ENCODE measurements at places on chromosomes 3 and 15.

DNA sequence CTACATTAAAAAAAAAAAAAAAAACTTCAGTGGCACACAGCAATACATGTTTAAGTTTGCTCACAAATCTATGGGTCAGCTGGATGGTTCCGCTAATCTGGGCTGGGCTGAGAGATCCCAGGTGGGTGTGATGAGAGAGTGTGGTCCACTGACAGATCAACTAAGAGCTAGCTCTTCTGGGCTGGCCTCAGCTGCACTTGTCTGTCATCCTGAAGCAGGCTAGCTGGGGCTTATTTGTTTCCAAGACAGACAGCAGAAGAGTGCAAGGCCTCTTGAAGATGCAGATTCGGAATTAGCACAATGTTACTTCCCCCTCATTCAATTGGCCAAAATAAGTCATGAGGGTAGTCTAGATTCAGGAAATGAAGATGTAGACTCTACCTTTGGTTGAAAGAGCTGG is 56.5 kb downstream of the SIDT1 start:
- DNase-seq = no peak

DNA sequence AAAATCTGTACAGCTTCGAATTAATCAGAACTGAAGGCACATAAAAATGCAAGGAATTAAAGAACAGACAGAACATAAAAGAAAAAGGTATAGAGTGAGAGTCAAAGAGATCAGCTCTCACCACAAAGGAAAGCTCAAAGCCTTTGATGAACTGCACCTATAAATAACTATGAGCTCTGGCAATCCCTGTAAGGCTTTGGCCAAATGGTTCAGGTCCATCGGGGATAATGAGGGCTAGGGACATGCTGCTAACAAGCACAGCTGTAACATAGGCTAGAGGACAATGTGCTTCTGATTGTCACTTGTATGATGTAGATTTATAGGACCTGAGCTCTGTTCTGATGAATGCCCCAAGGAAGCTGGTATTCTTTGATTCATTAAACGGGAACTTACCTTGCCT is 113.9 kb upstream of the MRPL3 start:
- no peak for DNase-seq

GRCh38 chr3:188303823-188304222 is 149.9 kb downstream of the LPP start:
- DNase-seq = no peak

GRCh38 chr3:148957586-148957985 is 33.8 kb upstream of the GYG1 start:
- DNase-seq = peak; percentile 68

DNA sequence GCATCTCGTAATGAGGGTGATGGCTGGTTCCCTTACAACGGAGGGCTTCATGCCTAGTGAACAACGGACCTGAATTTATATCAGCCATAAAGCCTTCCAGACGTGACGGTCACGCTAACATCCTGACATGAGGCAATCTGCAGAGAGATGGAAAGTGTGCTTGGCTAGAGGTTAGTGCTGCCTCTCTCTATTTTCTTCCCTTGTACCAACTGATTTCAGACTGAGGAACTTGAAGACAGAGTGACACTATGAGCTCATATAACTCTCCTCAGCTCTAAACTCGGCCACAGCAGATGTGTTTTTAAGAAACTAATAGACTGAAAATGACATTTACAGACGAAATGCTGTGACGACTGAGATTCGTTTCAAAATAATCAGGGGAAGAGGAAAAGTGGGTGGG is 122.4 kb downstream of the XXYLT1 start:
- peak; percentile 72 for DNase-seq

- no peak for DNase-seq
Observed at GRCh38 chr3:36649125-36649524, 115.2 kb downstream of the DCLK3 start.

- peak; percentile 44 for DNase-seq
Observed at GRCh38 chr3:42572278-42572677, 9.5 kb downstream of the SEC22C start.

GRCh38 chr3:125479091-125479490 is 40.9 kb downstream of the SNX4 start:
- DNase-seq = no peak

- DNase-seq = no peak
Observed at GRCh38 chr3:52886049-52886730, 11.2 kb downstream of the STIMATE start.

DNA sequence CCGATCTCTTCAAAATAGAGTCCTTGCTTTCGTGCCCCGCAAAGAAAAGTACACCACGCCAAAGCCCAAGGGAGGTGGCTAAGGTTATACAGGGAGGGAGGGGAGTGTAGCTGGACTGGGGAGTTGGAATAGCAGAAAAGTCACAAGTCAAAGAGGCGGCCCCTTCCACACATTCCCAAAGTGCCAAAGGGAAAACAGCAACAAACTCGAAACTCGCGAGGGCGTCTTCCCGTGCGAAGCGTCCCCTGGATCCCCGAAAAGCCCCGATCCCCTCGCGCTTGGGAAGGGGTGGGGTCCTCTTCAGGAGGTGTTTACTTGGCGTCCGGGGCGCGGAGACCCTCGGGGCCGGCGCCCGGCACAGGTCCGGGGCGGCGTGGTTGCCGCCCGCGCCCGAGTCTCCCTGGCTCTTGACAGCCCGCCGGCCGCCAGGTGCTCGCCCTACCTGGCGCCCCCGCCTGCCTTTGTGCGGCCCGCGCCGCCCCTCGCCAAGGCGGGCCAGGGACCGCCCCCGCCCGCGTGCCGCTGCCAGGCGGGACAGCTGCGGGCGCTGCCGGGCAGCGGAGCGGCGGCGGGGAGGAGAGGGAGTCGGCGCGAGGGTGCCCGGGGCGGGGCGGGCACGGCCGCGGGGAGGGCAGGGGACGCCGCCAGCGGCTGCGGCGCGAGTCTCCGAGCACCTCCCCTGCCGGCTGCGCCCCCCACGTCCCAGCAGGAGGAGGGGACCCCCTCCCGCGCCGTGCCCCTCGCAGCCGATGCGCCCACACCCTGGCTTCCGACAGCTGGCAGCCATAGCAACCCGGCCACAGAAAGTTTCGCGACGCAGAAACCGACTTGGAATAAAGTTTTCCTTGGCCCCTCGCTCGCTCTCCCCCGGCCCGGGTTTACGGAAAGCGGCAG is 966 bp downstream of the MYO1E start:
- no peak for DNase-seq

GRCh38 chr15:80152896-80153876 is at the start of gene FAH:
FAH (plus strand) TSS chr15:80152999; CDS start chr15:80153055, 56 bp downstream.
- DNase-seq = peak; percentile 80

DNA sequence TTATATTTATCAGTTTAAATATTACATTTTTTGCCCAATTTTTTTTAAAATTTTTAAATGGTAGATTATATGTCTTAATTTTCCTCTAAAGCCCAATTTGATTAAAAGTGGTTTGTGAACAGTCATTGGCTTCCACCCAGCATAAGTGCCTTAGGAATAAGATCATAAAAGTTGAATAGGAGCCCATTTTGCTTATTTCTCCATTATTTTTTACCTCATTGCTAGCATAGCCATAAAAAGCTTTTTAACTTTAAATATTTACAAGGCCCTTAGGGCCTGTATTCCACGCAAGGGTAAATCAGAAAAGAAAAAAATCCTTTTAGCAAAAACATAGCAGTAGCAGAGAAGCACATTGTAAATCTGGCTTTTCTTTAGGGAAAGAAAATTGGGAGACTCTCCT is 9.0 kb downstream of the TTC14 start:
- DNase-seq = no peak

- no peak for DNase-seq
Observed at GRCh38 chr3:87413814-87414213, 137.4 kb upstream of the POU1F1 start.

GRCh38 chr3:46684891-46685290 is 8.6 kb downstream of the ALS2CL start:
- DNase-seq = no peak

DNA sequence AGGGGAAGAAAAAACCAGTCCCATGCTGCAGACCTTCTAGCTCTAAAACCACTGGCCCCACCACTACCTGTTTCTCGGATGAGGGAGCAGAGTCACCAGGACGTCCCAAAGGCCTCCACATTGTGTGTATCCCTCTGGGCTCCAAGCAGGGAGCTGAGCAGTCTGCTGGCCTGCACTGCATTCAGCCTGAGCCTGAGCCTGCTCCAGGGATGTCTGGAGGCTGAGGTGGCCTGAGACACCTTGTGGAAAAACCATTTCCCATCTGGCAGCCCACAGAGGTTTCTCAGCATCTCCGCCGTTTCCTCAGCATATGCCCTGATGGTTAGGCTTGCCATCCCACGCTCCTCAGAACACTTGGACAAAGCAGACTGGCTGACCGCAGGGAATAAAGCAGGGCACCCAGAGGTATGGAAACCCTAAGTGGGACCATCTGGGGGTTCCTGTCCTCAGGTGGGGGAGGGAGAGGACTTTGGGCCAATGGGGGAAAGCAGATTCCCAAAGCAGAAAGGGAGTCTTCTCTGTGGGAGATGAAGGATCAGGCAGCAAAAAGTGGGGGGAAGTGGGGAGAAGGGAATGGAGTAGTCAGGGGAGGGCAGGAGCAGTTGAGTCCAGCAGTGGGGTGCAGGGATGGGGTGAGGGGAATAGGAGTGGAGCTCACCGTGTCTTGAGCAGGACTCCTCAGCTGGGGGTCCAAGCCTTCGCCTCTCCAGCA is at the start of gene CILP:
Gene CILP (minus strand): TSS at position 704 of the 712 bp plus-strand sequence. CDS start 1,718 bp downstream, outside the sequence.
- no peak for DNase-seq

DNA sequence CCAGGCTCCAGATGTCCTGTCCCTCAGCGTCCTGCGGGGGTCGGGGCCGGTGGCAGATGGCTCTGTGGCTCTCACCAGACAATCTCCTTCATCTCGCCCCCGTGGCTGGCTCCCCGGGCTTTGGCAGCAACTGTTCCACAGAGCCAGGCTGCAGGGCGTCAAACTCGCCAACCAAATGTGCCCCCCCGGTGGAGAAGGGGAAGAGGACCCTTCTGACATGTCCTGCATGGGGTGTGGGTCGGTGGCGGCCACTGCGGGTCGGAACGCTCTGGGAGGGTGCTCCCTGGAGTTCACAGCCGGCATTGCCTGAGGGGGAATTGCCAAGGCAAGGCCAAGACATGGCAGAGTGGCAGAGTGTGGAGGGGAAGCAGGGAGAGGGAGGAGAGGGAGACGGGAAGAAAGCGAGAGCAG is 36.0 kb downstream of the BDH1 start:
- DNase-seq = no peak

- DNase-seq = no peak
Observed at GRCh38 chr3:150035910-150036612, 65.4 kb upstream of the PFN2 start.

GRCh38 chr3:76789237-76789636 is 250.7 kb upstream of the ROBO2 start:
- DNase-seq = no peak

GRCh38 chr15:39094116-39094515 is 486.8 kb upstream of the THBS1 start:
- DNase-seq = no peak

- DNase-seq = no peak
Observed at GRCh38 chr15:81054236-81054635, 53.5 kb downstream of the TLNRD1 start.

DNA sequence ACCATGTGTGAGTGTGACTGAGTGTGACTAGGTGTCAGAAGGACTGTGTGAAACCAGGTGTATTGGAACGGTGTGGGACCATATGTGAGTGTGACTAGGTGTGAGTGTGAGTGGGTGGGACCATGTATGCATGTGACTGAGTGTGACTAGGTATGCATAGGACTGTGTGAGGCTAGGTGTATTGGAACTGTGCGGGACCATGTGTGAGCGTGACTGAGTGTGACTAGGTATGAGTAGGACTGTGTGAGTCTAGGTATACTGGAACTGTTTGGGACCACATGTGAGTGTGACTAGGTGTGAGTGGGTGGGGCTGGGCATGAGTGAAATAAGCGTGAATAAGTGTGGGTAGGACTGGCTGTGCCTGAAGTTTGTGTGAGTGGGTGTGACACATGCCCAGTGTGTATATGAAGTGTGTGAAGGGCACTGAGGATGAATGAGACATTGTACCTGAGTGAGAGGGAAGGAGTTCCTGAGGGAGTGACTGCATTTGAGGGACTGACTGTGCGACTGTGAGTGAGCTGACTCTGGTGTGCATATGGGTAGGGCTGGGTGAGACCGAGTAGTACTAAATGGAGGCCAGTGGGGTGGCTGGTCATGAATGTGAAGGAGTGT is 247.0 kb upstream of the CCDC54 start:
- no peak for DNase-seq

DNA sequence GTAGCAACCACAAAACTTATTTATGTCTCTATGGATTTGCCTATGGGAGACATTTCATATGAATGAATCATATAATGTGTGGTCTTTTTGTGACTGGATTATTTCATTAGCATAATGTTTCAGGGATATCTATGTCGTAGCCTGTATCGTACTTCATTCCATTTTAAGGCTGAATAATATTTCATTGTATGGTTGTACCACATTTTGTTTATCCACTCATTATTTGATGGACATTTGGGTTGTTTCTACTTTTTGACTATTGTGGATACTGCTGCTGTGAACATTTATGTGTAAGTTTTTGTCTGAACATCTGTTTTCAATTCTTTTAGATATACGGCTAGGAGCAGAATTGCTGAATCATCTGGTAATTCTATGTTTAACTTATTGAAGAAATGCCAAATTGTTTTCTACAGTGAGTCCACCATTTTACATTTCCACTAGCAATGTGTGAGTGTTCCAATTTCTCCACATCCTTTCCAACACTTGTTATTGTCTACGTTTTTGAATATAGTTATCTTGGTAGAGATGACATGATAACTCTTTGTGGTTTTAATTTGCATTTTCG is 134.4 kb upstream of the DAZL start:
- no peak for DNase-seq

DNA sequence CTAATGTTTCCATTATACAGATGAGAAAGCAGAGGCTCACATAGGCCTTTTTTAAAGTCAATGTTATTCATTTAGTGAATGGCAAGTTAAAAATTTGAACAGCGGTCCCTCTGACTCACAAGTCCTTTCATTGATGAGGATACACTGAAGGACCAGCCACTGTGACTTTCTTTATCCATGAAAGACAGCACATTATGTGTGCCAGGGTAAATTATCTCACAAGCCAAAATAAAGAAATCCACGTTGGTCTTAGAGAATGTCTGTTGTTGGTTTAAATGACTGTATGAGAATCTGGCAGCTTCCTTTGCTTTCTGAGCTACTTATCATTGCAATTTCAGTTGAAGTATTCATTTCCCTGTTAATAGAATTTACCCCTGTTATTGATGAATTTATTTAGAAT is 485.1 kb downstream of the TBL1XR1 start:
- no peak for DNase-seq

GRCh38 chr3:43087249-43087776 is 18.6 kb downstream of the POMGNT2 start:
- DNase-seq = no peak

GRCh38 chr15:62153228-62153627 is 11.9 kb downstream of the C2CD4B start:
- no peak for DNase-seq

GRCh38 chr15:66701422-66702034 is 508 bp upstream of the SMAD6 start:
- DNase-seq = peak; percentile 83

DNA sequence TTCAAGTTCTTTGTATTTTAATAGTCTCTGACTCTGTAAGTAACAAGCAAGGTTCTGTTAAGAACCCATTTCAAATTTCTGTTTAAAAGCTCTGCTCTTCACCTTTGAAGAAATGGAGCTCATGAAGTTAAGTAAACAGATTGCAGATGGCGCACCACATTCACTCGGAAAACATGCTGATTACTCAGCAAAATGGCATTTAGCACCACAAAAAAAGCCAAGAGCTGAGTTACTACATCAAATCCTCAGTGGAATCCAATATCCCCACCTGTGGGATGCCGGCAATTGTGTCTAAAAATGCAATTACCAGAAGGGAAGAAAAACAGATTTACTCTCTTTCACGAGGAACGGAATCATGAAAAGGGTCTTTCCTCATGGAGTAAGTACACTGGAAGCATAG is 758.0 kb downstream of the NTRK3 start:
- DNase-seq = no peak

Data from KBM-7 (cell line).